Activated CD4-positive, alpha-beta T cell treated with anti-CD3 and anti-CD28 coated beads, Interleukin-2, amount 10 ng/mL, durations not matched to agents 24 days and 14 days (primary cell): ENCODE measurements at places on chromosomes 3 and 15. TPM values are rescaled to one million over a fixed set of nuclear protein-coding genes. Genes with fewer than 3 reads are reported as not detected.

ITPKA gene
- 3.3 and 3.8 TPM in 2 replicates for total RNA-seq

WDR93 gene
- total RNA-seq: not detected in 2 replicates

- no peak for DNase-seq
Measured at GRCh38 chr3:60812502-60812901, 438.8 kb downstream of the FHIT start.

GPR62 gene
- not detected in 2 replicates for total RNA-seq

- DNase-seq: no peak
Measured at GRCh38 chr3:14762701-14763100, 56.1 kb upstream of the FGD5 start.

CP gene
- not detected in 2 replicates for total RNA-seq

HESX1 gene
- 0.24 and 0.63 TPM in 2 replicates for total RNA-seq

NOX5 gene
- not detected in 2 replicates for total RNA-seq

DNA sequence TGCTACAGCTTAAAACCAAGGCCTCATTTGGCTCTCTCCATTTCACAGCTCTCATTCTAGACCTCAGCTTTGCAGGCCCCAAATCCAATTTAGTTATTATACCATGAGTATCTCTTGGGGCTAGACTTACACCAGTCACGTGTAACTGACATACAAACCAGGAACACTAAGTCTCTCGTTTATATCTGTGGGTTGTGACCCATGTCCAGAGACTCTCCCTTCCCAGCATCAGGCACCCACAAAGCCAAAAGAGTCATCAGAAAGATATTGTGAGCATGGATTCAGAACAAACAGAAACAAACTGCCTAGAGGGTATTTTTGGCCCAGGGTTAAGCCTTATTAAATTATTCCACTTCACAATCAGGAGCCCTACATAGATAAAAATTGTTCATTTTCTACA is 5.6 kb upstream of the CCDC13 start:
- no peak for DNase-seq

DNA sequence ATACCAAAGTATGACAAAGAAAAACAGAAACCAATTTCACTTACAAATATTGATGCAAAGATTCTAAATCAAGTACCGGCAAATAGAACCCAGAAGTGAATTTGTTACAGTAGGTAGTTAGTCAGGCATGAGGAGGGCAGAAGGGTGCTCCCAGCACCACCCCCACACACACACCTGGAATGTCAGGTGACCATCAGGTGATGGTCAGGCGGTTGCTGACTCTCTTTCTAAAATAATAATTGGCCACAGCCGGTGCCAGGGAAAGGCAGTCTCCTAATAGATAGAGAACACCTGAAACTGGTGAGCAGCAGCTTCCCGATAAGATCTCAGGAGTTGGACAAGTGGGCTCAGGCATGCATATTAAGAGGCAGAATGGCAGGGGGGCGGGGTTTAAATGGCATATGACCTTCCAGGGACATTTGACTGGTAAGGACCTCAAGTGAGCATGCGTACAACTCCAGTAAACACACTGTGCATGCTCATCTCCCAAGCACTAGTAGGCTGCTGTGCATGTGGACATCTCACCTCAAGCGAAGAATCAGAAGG is 131.1 kb downstream of the ANO10 start:
- DNase-seq: no peak

DNA sequence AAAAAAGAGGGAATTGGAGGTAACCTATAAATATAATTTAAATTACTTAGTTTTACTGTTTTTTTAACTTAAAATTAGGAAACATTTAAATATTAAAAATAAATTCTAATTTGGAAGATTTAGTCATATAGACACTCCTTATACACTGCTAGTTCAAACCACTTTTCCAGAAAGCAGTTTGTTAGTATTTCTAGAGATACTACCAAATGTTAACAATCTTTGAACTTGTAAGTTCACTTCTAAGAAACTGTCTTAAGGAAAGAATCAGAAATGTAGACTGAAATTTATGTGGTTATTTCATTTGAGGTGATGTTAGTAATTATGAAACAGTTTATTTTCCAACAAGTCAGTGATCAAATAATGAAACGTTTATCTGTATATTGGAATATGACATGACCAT is 22.7 kb downstream of the CTDSPL2 start:
- no peak for DNase-seq

- DNase-seq: no peak
Measured at GRCh38 chr3:45551214-45552010, 43.1 kb upstream of the LIMD1 start.

DNA sequence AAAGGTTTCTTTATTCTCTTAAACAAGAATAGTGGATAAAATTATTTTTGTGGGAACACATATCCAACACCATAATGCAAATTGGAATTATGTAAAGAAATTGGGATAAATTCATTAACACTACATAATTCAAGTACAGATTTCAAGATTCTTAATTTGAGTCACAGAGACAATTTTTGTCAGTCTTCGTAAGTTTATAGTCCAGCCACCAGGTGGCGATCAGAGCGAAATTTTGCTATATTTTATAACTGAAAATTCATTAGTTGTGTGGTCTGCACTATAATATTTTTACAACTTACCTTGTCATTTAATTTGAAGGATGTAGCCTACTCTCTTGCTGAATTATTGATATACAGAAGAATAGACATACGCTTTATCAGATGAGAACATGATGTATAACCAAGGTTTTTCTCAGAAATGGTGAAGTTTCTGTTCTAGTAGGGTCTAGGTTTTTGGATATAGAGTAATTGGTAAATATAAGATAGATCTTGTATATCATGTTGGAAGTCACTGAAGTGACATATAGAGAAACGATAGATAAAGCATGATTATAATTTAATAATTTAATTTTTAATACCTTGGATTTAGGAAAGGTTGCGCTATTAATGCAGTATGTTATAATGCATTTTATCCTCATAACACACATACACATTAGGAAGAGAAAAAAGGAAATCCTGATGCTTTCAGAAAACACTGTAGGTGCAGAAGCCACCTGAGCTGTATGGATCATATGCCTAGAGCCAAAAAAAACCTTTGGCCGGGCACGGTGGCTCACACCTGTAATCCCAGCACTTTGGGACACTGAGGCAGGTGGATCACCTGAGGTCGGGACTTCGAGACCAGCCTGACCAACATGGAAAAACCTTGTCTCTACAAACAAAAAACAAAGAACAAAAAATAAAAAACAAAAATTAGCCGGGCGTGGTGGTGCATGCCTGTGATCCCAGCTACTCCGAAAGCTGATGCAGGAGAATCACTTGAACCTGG is 31.7 kb downstream of the PLSCR4 start:
- DNase-seq: peak; percentile 71

DNA sequence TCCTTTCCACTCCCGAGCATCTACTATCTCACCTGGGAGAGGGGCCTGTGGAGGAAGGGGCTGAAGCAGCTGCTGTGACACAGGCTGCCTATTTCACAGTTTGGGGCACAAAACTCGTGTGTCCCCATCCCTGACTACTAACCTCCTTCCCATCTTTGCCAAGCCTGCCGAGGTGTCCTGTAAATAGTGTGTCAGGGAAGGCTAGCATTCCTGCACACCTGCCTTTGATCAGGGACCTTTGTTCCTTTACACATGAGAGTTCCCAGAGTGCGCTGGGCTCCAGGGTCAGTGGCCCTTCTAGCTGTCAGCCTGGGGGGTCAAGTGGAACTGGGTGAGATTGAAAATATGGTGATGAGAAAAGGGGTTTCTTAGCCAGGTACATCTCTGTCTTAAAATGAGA is 13.0 kb upstream of the TF start:
- no peak for DNase-seq

LRRC31 gene
- total RNA-seq: not detected in 2 replicates
